Activated naive CD4-positive, alpha-beta T cell treated with anti-CD3 and anti-CD28 coated beads, Interleukin-2, amount 10 ng/mL, durations not matched to agents 7 days and 5 days (primary cell): ENCODE measurements at places on chromosomes 4 and X.

GRCh38 chr4:189837471-189837870, 103.2 kb upstream of the FRG1 start:
- DNase-seq = no peak

DNA sequence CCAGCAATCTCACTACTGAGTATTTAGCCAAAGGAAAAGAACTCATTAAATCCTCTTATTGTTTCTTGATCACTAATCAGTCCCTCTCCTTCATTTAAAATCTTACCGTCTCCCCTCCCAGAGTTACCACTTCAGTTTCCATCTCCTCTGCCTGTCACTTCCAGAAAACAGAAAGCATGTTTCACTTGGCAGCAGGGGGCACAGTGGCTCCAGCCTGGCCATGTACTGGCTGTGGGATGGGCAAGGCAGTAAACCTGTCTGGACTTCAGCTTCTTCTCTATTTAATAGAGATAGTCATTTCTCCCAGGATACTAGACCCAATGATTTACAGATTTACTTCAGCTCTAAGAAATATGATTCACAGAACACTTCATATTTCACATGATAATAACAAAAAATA, 63.2 kb downstream of the CD40LG start:
- DNase-seq = peak; percentile 31

GRCh38 chr4:3135155-3136011, 60.9 kb downstream of the HTT start:
- DNase-seq = no peak

DNA sequence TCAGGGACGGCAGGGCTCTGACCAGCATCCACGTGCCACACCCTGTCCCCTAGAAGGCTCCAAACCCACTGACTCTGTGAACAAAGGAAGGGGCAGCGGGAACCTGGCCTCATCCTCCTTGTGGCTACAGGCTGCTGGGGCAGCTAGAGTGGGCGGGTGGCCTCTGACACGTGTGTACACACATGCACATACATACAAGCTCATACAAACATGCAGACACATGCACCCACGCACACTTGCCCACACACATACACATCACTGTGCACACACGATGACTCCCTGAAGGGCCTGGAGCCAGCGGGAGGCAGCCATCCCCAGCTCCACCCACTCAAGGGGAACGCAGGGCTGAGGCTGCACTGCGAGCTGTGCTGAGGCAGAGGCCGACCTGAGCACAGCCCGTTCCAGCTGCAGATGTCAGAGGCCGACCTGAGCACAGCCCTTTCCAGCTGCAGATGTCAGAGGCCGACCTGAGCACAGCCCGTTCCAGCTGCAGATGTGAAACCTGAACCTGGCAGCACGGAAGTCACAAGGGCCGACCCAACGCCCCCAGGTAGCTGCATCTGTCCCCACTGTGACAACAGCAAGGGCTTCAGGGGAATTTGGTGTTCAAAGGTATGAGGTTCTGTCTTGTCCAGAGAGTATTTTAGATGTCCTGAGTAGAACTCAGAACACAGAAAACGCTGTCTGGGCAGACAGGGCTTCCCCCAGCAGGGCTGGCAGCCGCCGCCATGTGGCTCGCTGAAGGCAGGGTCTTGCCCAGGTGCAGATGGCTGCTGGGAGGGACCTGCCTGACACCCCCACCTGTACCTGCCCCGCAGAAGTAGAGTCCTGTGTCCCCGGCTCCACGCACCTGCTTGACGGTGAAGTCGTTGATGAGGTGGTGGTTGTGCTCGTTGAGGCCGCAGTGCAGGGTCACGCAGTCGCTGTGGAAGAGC, 33.5 kb downstream of the CTBP1 start:
- DNase-seq = no peak

DNA sequence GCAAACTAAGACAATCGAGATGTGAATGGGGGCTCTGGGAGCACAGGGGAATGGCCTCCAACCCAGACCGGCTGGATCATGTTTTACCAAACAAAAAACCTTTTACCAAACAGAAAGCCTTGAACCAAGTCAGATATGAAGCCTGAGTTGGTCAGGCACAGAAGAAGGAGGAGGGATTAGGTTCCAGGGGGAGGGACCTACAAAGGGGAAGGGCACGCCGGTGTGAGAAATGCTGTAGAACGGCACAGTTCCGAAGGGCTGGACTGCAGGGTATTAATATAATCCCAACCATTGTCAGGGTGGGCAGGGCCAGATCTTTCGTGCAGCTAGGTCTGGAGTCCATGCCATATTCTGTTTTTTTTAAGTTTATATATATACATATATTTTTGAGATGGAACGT, 52.9 kb upstream of the NYX start:
- DNase-seq = no peak

DNA sequence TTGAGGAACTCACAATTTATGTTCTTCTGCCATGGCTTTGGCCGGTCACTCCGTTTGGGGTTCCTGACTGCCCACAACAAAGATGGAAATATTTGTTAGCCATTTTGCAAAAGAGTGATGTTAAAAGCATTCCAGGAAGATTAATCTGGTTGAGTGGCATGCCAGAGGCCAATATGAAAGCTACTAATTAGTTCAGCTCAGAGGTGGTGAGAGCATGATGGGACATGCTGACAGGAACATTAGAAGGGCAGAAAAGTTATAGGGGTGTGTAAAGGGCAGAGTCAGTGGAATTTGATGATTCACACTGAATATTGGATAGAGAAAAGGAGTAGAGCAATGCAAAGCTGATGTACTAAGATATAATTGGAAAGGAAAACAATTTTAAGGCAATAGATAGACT, 94.4 kb downstream of the TLL1 start:
- DNase-seq = no peak

- no peak for DNase-seq
These were observed 2.8 kb upstream of the TLR8 start for GRCh38 chrX:12903646-12904045.

- DNase-seq = no peak
These were observed 43.0 kb downstream of the RTL5 start for GRCh38 chrX:72088761-72089160.

DNA sequence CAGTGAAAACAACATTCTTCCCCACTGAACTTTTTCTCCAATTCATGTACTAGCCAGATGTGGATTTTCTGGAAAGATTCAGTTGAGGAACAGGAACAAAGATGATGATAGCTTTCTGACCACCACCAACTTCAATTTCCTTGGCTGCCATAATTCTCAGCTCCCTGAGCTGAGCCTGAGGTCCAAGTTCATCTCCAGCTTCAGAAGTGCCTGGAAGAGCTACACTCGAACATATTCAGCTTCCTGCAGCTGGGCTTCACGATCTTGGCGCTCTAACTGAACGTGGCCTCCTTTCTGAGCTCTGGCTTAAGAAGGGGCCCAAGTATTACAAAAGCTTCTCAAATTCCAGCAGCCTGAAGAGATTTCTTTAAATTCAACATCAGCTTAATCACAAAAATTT, 83.9 kb downstream of the QDPR start:
- no peak for DNase-seq

GRCh38 chrX:107721318-107721717, 54.3 kb downstream of the TSC22D3 start:
- DNase-seq = no peak

DNA sequence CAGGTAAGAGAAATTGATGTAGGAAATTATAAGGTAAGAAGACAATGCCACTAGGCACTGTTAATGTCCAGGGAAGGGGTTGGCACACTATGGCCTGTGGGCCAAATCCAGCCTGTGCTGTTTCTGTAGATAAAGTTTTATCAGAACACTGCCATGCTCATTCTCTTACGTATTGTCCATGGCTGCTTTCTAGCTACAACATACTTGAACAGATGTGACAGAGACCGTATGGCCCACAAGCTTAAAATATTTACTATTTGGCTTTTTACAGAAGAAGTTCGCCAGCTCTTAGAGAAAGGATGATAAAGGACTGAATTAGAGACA, 168.0 kb downstream of the CDS1 start:
- DNase-seq = no peak

- no peak for DNase-seq
These were observed 117.2 kb downstream of the SLIT2 start for GRCh38 chr4:20368926-20369325.

DNA sequence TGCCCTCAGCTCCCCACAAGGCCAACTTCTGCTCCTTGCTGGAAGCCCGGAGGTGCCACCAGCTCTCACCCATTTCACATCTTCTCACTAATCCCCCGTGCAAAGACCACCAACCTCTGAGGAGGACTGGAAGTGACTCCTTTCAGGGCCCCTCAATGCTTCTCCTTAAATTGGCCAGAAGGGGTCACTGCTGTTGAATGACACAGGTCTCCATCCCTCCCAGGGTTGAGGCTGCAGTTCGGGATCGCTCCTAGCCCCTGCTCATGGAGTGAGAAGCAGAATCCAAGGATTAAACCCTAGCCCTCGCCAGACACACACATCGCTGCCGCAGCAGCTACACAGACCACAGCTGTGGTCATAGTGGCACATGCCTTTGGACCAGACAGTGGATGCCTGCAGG, 279.5 kb upstream of the TAPT1 start:
- DNase-seq = no peak

- no peak for DNase-seq
These were observed 15.8 kb downstream of the BLOC1S4 start for GRCh38 chr4:6731780-6732179.

- no peak for DNase-seq
These were observed 605.9 kb downstream of the ADGRL3 start for GRCh38 chr4:61805979-61806378.

GRCh38 chr4:101140228-101140627, 207.1 kb downstream of the PPP3CA start:
- no peak for DNase-seq

GRCh38 chrX:130053236-130053635, 57.1 kb downstream of the ELF4 start:
- no peak for DNase-seq

DNA sequence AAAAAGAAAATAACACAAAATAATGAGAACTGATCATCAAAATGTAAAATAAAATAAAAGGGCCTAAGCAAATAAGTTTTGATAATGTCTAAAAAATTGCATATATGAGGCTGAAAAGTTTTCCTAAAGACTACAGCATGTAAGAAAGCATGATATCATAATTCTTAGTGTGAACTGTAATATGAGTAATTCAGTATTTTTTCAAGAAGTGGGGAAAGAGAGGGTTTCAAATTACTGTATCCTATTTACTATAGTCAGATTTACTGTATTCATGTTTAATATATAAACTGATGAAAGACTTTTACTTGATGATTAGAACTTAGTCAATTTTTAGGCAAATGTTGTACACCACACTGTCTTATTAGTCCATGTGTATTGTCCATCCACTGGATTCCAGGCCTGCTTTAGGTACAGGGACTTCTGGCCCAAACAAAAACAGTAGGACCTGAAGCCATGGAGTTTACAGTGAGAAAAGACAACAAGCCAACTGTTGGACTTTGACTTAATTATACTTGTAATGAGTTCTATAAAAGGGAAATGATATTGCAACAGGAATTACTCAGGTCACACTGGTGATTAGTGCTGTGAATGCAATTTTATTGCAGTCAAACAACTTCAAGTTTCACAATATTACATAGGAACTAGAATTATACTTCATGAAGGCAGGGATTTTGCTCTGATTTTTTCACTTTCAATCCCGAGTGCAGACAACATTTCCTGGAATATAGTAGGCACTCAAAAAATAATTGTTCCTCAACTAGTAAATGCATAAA, 517.7 kb upstream of the GALNT7 start:
- no peak for DNase-seq

GRCh38 chr4:152090543-152090942, 329.7 kb upstream of the GATB start:
- peak; percentile 39 for DNase-seq

- no peak for DNase-seq
These were observed 48.5 kb downstream of the ZCCHC12 start for GRCh38 chrX:118872102-118872566.

- no peak for DNase-seq
These were observed 38.0 kb upstream of the HELT start for GRCh38 chr4:184980261-184980660.

GRCh38 chr4:125681240-125681639, 366.5 kb downstream of the FAT4 start:
- DNase-seq = no peak

DNA sequence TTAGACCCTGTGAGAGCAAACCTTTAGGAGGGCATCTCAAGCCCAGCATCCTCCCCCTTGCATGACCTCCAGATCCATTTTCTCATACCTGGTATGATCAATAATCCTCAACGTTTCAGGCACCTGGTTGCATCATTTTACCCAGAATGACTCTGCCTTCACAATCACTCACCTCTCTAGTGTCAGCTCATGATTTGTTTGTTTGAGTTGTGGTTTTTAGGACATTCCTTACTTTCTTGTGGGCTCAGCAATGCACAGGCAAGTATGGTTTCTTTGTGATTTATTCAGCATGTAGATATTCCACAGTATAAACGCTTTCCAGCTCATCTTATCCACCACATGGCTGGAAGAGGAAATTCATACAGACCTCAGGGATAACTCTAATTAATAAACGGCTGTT, 93.6 kb upstream of the CPEB2 start:
- no peak for DNase-seq
